Activated gamma-delta T cell treated with anti-CD3 and anti-CD28 coated beads, Interleukin-2, amount 50 U/mL, for 16 hours (primary cell): ENCODE measurements at places on chromosomes 2 and 18.

DNA sequence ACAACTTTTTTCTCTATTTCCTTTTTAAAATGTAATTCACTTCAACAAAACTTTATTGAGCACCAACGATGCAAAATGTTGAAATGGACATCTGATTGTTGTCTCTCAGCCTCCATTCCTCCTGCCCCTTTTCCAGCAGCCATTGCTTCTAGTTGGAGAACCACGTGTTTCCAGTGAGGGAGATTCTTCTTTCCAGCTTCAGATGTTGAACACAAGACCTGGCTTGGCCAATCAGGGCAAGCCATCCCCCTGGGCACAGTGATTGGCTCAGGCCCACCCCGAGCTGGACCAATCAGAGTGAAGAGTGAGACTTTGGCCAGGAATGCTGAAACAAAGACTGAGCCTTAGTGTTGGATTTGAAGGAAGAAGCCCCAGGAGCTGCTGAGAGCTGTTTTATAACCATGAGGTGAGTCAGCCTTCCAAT is 59.0 kb downstream of the E2F6 start:
- DNase-seq, result no peak

DNA sequence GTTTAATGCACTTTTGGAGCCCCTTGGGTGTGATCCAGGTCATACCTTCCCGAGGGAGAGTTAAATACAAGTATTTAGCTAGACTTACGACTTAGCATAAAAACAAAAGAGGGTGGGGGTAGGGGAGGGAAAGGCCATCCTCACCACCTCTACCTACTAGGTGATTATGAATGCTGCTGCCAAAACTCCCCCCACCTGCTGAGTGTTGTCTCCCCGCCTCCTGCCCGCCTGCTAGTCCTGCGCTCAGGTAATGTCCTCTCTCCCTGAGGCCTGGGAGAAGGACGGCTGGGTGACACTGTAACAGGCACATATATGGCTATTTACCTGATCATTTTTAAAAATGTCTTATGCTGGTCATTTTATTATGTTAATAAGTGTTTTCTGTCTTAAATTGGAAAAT is 3.0 kb upstream of the NCKAP5 start:
- no peak for DNase-seq

DNA sequence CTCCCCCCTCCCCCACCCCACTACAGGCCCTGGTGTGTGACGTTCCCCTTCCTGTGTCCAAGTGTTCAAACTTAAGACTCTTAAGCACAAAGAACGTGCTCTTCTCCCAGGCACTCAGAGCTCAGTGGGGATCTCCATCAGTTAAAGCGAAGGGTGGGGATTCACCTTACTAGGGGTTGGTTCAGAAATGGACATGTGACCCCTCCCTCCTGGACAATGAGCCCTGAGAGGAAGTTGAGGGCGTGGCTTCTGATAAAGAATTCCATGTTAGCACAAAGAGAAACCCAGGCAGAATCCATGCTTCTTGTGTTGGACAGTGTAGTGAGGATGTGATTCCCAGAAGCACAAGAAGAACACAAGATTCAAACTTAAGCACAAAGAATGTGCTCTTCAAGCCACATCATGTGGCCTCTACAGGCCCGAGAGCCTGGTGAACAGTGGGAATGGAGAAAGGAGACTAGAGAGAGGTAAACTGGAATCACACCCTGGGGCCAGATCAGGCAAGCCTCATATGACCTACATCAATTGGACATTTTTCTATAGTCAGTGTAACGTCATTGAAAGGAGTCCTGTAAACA is 78.1 kb upstream of the TTC39C start:
- no peak for DNase-seq

DNA sequence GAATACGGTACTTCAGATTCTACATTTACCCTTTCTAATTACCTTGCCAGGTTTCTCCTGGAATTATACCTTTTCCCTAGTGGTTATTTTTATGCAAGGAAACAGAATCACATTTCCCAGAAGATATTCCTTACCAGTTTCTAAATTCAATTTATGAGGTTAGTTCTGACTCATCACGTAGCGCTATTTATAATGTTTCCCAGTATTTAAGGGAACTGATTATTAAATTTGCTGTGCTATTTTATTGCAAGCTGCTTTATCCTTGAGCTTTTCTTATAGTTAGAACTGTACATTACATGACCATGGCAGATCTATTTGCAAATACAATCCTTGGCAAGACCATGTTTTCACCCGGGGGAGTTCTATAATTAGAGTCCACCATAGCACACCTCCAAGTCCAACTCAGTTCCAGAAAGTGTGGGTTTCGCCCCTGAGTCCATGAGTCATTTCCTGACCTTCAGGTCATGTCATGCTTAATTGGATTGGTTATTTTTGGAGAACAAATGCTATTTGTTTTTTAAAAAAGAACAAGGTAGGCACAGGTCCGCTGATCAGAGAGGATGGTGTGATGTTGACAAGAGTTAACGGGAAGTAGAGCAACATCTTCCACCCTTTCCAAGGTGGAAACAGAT is 126.6 kb downstream of the ZNF532 start:
- DNase-seq, result no peak

DNA sequence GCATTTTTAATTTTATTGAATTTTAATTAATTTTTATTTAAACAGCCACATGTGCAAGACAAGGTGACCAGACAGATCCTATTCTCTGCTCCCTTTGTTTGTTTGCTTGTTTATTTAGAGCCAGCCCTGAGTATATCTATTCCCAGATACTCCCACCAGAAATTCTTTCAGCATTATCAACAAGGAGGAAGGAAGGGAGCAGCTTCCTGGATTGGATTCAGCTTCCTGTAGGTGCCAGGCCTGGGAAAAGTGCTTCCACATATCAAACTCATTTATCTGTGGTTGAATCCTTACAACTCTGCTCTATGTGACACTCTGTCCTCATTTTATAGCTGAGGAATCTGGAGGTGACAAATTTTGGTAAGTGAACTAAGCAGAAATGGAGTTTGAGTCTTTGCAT is 60.5 kb upstream of the KLF7 start:
- no peak for DNase-seq
